ENCODE measurements at places on chromosomes 6 and 20. TPM values are rescaled to one million over a fixed set of nuclear protein-coding genes. Genes with fewer than 3 reads are reported as not detected.

Gene HCK
- 0.33 TPM for total RNA-seq

Gene FITM2
- total RNA-seq: 7.8 TPM

Gene SLC22A3
- not detected for total RNA-seq

Gene SLC35F1
- under 0.01 TPM for total RNA-seq

Gene FABP7
- total RNA-seq: not detected

Gene MRAP2
- 3.6 TPM for total RNA-seq

Gene SLC2A10
- total RNA-seq: 8.8 TPM

Gene LAMA4
- total RNA-seq: 792 TPM

Gene RCAN2
- total RNA-seq: 1.5 TPM

Gene MCCD1
- not detected for total RNA-seq

Gene OTOR
- not detected for total RNA-seq

Gene CDH22
- not detected for total RNA-seq

Gene C20orf141
- total RNA-seq: not detected
